PC-9 (cell line): ENCODE measurements at places on chromosomes 5 and 9. TPM values are rescaled to one million over a fixed set of nuclear protein-coding genes. Genes with fewer than 3 reads are reported as not detected.

The PCDHGA7 gene
- total RNA-seq: not detected in 2 replicates

The CDH9 gene
- total RNA-seq: not detected in 2 replicates

The BARHL1 gene
- not detected in 2 replicates for total RNA-seq

GRCh38 chr5:107474361-107474715 is 196.4 kb downstream of the EFNA5 start:
- DNase-seq: no peak
- no peak overlapping the region for H3K4me3 ChIP-seq
- no peaks in the 10 kb centered on the region for H3K27me3 ChIP-seq
- peaks cover 95% of the 10 kb centered on the region for H3K4me1 ChIP-seq

DNA sequence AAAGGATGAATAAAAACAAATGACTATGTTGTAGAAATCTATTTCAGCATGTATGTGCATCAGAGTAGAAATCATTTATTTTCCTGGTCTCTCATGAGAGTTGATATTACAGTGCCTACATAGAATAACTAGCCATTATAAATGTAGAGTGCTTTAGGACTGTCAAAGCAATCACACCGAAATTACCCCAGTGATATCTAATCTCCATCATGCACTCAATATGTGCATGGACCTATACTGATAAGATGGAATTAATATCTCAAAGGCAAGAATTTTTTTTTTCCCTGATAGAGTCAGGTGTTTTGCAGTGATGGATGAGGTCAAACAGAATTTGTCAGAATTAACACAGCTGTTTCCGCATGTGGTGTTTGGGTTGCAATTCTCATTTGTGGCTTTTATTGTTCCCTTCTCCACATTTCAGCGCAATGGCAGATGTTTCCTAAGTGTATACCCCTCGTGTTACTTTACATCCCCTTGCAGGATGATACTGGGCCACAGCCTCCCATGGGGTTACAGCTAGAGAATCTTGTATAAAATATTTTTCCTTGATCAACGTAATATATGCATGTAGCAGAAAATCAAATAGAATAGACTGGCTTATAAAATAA is 298.8 kb downstream of the RASEF start:
- no peak overlapping the region for H3K27ac ChIP-seq
- no peaks in the 10 kb centered on the region for H3K27me3 ChIP-seq
- H3K4me3 ChIP-seq: no peak overlapping the region
- DNase-seq: no peak

- no peak overlapping the region for H3K4me3 ChIP-seq
- no peaks in the 10 kb centered on the region for H3K36me3 ChIP-seq
- H3K27me3 ChIP-seq: no peaks in the 10 kb centered on the region
- no peak for DNase-seq
- H3K4me1 ChIP-seq: no peaks in the 10 kb centered on the region
Observed at GRCh38 chr9:90898228-90898627, 96.6 kb downstream of the SYK start.
